ENCODE measurements at places on chromosomes 13 and 19.

- no peak for DNase-seq
Measured at GRCh38 chr13:80989241-80989640, 648.3 kb upstream of the SPRY2 start.

GRCh38 chr19:49155005-49155819 is at the start of gene HRC:
TSS of gene HRC (minus strand) at chr19:49155396. CDS start at chr19:49155237, 159 bp downstream.
- DNase-seq, result no peak

GRCh38 chr19:53989600-53990533 is 1.6 kb upstream of the CACNG6 start:
- no peak for DNase-seq

GRCh38 chr13:74710006-74710405 is 575.8 kb upstream of the KLF12 start:
- peak; percentile 50 for DNase-seq

- peak; percentile 97 for DNase-seq
Measured at GRCh38 chr13:50589651-50590054, 253.8 kb downstream of the DLEU7 start.

DNA sequence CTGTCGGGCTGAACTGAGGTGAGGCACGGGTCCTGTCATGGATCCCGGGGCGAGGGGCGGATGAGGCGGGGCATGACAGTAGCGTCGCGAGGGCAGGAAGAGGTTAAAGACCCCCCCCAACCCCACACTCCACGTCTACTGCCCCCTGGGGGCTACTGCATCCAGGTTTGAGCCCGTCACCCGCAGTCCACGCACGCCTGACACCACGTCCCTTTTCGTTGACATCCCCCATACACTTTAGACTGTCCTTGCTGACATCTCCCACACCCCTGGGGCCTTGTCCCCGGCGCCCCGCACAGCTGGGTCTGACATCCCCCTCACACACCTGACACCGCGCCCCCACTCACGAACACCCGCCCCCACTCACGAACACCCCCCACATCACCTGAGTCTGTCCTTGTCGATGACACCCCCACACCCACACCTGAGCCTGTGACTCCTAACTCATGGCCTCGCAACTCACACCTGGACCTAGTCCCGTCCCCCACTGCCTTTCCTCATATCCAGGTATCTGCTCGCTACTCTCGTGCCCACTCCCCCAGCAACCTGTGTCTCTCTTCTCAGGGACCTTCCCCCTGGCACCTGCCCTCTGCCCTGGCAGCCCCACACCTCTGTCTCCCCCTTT is 416 bp downstream of the SLC25A42 start:
- no peak for DNase-seq

DNA sequence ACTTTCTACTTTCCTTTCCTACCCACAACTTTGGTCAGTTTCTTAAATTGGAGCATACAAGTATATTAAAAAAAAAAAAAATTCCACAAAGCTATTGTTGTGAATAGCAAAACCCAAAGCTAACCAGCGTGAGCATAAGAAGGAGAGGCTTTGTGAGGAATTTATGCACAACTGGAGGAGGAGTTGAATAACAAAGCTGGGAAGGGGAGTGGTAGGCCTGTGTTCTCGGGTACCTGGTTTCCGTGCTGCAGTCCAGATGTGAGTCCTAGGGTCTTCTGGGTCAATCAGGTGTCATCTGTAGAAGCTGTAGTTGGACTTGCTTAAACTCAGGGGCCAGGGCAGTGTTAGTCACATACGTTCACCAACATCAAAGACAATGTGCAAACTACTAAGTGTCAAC is 422.5 kb upstream of the SGCG start:
- DNase-seq, result no peak

- no peak for DNase-seq
Measured at GRCh38 chr19:17556995-17557394, 1.5 kb downstream of the COLGALT1 start.

DNA sequence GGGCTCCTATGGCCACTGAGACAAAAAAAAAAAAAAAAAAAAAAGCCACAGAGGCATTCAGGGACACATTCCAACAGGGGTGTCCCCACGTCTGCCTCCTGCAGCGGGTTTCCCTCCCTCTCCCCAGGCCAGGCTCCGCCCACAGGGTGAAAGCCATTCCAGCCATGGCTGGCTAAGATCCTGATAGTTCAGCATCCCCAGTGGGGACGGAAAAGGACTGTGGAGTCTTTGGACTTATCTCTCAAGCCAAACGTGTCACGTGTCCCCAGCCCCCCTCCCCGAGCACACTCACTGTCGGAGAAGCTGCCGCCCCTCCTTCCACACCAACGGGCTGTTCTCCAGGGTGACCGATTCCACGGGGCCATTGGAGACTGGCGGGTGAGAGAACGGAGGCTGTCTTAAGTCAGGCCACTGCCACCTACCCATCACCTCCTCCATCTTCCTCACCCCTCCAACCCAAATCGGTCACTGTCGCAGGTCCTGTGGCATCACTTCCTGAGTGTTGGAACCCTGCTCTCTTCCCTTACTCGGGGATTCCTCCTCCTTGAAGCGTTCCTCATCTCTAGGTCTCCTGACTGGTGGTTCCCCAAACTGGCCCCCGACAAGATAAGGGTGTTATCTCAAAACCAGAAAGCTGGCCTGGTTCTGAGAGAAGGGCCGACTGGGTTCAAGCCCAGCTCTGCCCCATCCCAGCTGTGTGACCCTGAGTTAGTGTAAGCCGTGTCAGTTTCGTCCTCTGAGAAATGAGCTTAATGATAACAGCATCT is 9.1 kb upstream of the FKRP start:
- DNase-seq, result no peak

DNA sequence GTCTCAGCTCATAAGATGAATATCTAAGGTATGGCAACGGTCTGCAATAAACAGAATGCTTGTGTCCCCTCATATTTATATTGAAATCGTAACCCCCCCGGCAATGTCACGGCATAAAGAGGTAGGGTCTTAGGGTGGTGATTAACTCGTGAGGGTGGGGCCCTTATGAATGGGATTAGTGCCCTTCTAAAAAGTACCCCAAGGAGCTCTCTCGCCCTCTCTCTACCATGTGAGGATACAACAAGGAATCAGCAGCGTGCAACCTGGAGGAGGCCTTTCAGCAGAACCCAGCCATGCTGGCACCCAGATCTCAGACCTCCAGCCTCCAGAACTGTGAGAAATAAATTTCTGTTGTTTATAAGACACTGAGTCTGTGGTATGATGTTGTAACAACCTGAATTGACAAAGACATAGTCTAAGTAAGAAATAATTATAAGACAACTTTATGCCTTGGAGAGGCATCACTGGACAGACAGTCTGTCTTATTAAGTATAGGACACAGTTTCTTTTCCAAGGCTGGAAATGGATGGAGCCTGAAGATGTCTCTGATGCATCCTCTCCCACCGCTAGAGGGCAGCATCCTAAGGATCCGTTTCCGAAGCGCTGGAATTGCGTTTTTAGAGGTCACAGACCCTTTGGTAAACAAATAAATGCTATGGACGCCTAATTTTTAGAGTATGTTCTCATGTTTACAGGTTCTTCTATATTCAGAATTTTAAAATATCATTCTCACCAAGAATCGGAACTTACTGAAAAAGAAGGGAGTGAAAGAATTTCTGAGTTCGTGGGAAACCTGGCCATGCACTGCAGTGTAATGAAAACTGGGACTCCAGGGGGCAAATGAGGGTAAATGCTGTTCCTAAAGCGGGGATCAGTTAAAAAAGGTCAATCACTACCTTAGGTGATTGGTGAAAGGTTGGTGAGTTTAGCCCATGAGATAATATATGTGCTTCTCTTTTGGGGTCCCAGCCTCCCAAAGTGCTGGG is 13.3 kb upstream of the LEUTX start:
- DNase-seq, result peak; percentile 26

DNA sequence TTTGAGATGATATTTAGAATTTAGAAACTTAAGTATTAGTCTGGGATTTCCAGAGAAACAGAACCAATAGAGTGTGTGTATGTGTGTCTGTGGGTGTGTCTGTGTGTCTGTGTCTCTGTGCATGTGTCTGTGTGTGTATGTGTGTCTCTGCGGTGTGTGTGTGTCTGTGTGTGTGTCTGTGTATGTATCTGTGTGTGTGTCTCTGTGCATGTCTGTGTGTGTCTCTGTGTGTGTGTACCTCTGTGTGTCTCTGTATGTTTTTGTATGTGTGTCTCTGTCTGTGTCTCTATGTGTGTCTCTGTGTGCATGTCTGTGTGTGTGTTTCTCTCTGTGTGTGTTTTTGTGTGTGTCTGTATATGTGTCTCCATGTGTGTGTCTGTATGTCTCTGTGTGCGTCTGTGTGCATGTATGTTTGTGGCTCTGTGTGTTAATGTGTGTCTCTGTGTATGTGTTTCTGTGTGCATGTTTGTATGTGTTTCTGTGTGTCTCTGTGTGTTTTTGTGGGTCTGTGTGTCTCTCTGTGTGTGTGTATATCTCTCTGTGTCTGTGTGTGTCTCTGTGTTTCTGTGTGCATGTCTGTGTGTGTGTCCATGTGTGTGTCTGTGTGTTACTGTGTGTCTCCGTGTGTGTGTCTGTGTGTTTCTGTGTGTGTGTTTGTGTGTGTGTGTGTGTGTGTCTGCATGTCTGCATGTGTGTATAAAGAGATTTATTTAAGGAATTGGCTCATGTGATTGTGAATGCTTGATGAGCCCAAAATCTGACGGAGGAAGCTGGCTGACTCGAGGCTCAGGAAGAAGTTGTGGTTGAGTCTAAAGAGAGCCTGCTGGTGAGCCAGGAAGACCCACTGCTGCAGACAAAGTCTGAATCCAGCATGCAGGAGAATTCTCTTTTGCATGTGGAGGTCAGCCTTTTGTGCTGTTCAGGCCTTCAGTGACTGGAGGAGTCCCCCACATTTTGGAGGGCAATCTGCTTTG is 22.2 kb downstream of the GPR42 start:
- DNase-seq, result no peak

GRCh38 chr13:25864116-25864515 is 187.7 kb downstream of the SHISA2 start:
- DNase-seq, result no peak

GRCh38 chr13:80881942-80882445 is 541.1 kb upstream of the SPRY2 start:
- DNase-seq, result peak; percentile 39

DNA sequence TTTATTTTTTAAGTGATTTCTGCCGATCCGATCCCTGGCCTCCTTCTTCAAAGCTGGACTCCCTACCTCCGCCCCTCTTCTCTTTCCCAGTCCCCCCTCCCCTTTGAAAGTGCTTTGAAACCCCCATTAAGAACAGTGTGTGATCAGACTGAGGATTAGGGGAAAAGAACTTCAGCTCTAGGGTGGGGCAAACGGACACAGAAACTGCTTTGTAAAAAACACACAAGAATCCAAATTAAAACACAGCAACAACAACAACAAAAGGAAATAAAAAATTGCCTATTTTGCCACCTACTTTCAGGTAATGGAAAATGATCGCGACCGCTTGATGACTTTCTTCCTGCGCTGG is 1.4 kb downstream of the SPRY2 start:
- peak; percentile 40 for DNase-seq

DNA sequence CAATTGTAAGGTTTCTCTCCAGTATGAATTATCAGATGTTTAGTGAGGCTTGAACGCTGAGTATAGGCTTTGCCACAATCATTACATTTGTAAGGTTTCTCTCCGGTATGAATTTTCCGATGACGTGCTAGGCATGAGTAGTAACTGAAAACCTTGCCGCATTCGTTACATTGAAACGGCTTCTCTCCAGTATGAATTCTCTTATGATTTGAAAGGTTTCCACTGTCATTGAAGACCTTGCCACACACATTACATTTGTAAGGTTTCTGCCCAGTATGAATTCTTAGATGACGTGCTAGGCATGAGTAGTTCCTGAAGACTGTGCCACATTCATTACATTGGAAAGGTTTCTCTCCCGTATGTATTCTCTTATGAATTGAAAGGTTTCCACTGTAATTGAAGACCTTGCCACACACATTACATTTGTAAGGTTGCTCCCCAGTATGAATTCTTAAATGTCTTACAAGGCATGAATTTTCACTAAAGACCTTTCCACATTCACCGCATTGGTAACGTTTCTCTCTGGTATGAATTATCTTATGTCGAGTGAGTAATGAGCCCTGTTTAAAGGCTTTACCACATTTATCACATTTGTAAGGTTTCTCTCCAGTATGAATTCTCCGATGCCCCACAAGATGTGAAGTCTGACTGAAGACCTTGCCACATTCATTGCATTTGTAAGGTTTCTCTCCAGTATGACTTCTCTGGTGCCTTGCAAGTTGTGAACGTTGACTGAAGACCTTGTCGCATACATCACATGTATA is 15.6 kb downstream of the ZNF836 start:
- no peak for DNase-seq

Data from fibroblast of skin of abdomen (primary cell).